Tongue (tissue), 3 donors: ENCODE measurements at places on chromosomes 7 and 10. TPM values are rescaled to one million over a fixed set of nuclear protein-coding genes. Genes with fewer than 3 reads are reported as not detected.

The DNAH11 gene
- 1.8 TPM for total RNA-seq

The NAMPT gene
- 120 TPM for total RNA-seq

The KEL gene
- total RNA-seq: 1.6 TPM

The PAX4 gene
- total RNA-seq: not detected

The RASSF4 gene
- 60.9 TPM for total RNA-seq

The AKR1C3 gene
- total RNA-seq: 4.0 TPM

The OR2A7 gene
- 8.6 TPM for total RNA-seq

The PALD1 gene
- 19.8 TPM for total RNA-seq

The KIF11 gene
- total RNA-seq: 16.1 TPM
